ENCODE measurements at places on chromosomes 2 and 18. TPM values are rescaled to one million over a fixed set of nuclear protein-coding genes. Genes with fewer than 3 reads are reported as not detected.

CDH7 gene
- not detected for total RNA-seq

FAM117B gene
- 11.9 TPM for total RNA-seq

DNA sequence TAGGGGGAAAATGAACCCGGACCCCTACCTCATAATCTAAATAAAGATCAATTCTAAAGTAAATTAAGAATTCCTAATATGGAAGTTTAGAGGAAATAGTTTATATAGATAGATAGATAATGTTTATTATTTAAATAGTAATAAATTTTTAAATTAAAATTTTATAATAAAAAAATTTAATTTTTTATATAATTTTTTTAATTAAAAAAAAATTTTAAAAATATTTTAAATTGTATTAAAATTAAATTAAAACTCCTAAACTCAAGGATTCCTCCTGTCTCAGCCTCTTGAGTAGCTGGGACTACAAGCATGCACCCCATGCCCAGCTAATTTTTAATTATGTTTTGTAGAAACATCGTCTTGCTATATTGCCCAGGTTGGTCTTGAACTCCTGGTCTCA is 186.9 kb upstream of the VRK2 start:
- H3K27ac ChIP-seq, result no peak overlapping the region
- H3K36me3 ChIP-seq, result no peaks in the 10 kb centered on the region
- DNase-seq, result no peak
- no peak overlapping the region for H3K4me3 ChIP-seq

DNA sequence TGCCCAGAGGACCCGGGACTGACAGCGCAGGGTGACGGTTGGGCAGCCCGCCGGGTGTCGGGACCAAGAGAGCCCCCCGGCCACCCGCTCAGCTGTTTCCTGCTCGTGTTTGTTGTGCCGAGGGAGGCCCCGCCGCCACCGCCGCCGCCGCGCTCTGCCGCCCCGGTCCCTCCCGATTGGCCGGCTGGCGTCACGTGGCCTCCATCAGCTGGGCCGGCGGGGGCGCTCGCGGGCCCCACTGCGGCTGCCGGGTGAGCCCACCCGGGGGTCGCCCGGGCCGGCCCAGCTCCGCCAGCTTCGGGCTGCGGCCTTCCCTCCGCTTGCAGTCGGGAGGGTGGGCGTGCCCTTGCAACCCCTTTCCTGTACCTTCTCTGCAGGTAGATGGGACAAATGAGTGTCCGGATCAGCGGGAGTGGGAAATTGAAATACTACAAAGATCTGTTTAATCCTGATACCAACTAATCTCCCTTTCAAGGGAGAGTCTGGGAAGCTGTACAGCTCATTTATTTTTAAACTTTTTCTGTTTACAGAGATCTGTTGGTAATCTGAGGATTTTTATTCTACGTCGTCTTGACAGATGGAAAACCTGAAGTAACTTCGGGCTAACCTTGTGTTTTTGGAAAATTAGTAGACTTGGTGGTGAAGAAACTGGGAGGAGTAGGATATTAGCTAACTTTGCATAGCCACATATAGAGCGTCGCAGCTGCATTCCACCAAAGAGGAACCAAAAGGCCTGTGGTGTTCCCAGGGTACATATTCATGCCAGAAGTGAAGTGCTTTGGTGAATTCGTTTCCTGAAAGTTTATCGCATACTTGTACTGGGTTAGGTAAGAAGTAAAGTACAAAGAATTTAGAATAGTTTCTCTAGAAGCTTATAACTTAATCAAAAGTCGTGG is 1.2 kb downstream of the YPEL5 start:
- H3K27ac ChIP-seq, result peak overlapping the region; percentile 99
- no peaks in the 10 kb centered on the region for H3K27me3 ChIP-seq
- peak; percentile 75 for DNase-seq
- peaks cover 3% of the 10 kb centered on the region for H3K36me3 ChIP-seq
- H3K4me3 ChIP-seq, result peak overlapping the region; percentile 96

GRCh38 chr2:149894760-149895159 is 307.2 kb upstream of the MMADHC start:
- no peaks in the 10 kb centered on the region for H3K27me3 ChIP-seq
- no peaks in the 10 kb centered on the region for H3K36me3 ChIP-seq
- no peaks in the 10 kb centered on the region for H3K4me1 ChIP-seq
- DNase-seq, result no peak
- no peak overlapping the region for H3K4me3 ChIP-seq
